ENCODE measurements at places on chromosomes 5 and 9.

DNA sequence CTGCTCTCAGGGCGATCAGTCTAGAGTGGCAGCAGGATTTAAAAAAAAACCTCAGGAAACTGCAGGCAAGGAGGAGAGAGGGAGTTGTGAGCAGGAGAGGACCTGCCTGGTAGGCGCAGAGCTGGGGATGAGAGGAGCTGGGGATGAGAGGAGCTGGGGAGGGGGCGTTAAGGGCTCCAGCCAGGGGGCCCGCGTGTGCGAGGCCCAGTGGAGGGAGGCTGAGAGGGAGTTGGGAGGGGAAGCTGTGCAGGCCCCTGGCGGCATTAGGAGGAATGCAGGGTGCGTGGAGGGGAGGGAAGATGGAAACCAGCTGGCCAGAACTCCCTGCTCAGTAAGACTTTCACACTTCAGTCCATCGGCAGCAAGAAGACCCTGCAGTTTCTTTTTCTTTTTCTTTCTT lies 45.2 kb upstream of the HMCN2 start:
- no peak for DNase-seq

DNA sequence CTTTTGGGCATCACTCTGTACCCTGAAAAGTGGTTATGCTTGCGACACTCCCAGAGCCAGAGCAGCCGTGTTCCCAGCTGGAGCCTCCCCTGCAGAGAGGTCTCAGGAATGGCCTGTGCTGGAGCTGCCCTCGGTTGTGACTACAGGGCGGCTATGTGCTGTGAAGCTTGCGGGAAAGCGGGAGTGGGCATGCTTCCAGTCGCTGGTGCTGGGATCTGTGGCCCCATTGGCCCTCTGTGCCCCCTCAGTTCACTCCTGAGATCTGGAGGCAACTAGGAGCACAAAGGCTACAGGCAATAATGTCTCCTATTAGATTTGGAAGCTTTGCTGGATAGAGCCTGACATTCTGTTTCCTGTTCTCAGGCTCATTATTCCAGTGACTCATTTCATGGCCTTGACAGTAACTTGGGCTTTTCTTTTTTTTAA lies 56.9 kb downstream of the GPR107 start:
- no peak for DNase-seq

- no peak for DNase-seq
Measured at GRCh38 chr5:42612750-42613366, 143.8 kb upstream of the CCDC152 start.

GRCh38 chr5:160442824-160443431 lies 21.3 kb downstream of the PTTG1 start:
- DNase-seq = no peak

DNA sequence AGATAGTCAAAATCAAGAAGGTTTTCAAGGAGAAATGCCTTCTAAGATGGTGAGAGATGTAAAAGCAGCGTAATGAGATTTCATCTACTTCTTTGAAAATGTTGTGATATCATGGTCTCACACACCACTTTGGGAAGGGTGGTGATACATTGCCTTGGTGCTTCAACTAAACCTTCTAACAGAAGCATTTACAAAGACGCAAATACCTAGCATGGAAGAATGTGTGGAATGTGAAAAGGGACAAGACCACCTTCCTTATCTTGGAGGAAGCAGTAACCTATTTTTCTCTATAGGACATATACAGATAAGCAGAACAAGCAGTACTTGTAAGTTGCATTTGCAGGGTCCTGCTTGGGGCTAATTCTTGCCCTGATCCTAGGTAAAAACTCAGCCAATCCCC lies 38.8 kb downstream of the PCA3 start:
- no peak for DNase-seq

DNA sequence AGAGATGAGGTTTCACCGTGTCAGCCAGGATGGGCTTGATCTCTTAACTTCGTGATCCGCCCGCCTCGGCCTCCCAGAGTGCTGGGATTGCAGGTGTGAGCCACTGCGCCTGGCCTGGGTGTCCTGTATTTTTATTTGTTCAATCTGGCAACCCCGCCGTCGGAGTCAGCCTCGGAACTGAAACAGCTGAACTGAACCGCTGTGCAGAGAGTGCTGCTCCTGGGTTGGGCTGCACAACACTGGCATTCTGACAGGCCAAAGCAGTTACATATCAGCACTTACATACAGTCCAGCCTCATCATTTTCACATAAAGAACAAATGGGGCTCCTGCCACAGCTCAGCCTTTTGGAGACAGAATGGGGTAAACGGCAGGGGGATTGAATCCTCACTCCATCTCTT lies 185.6 kb downstream of the C9orf50 start:
- DNase-seq = no peak

- DNase-seq = no peak
Measured at GRCh38 chr9:109771796-109772531, 8.0 kb upstream of the PALM2AKAP2 start.

DNA sequence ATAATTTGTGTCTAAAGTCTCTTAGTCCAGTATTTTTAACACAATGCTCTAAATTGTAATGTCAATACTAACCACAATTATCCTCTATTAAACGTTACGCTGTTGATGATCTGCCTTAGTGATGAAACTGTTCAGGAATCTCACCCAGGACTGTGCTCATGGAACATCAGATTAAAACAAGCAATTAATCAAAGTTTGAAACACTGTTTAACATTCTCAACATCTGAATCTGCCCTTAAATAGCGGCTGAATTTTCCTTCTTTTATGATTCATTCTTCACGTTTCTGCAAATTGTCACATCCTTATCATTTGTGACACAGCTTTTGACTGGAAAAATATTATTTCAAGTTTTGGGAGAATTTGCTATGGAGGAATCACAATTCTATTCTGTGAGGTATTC lies 113.8 kb downstream of the MARCHF11 start:
- no peak for DNase-seq

DNA sequence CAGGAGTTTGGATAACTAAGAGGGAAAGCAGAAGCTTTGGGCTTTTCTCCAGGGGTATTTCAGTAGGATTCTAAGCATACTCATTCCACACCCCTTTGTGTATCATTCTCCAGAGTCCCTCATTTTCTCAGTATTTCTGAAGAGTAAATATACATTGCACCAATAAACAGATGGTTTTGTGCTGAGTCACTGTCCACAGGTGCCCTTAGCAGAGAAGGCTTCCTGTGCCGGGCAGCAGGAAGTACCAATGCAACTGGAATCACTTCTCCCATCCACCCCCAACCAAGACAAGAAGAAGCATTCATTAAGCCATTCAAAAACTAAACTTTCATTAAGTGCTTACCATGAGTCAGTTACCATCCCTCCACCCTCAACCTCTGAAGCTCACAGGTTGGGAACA lies 3.6 kb upstream of the CCNJL start:
- DNase-seq = no peak

GRCh38 chr5:64628901-64629300 lies 61.4 kb upstream of the SHISAL2B start:
- DNase-seq = no peak

DNA sequence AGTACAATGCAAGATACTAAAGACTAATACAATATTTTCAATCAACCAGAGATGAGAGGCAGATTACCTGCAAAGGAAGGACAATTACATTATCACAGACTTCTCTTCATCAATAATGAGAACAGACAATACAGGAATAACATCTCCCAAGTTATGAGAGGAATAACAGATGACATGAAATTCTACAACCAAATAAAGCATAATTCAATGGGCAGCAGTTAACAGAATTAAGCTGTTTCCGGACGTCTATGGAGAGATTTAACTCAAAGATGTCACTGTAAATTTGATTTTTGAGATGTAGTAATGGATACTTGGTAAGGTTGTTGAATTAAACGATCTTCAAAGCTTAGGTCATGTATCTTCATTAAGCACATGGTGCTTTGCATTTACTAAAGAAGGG lies 19.8 kb upstream of the PARP8 start:
- DNase-seq = no peak

DNA sequence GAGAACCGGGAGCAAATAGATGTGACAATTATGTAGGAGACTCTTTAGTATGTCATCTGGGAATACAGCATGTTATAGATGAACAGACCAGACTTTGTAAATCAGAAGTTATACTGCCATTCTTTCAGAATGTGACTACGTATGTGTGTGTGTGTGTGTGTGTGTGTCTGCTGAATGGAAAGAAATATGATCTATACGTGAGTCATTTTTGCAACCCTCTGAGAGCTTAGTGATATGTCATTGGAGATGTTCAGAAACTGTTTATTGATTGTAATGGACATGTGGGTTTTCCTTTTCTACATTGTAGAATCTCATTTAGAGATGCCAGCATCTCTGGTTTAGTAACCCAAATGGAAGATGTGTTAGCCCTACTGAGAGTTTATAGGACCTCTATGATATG lies 731.5 kb downstream of the TLE1 start:
- no peak for DNase-seq

GRCh38 chr5:141657404-141657803 lies 6.2 kb upstream of the FCHSD1 start:
- DNase-seq = no peak

GRCh38 chr9:99093492-99093791 lies 11.5 kb upstream of the TGFBR1 start:
- DNase-seq = peak; percentile 46

GRCh38 chr5:149260761-149261160 lies 10.9 kb upstream of the AFAP1L1 start:
- no peak for DNase-seq

GRCh38 chr9:112044186-112044585 lies 130.9 kb downstream of the SUSD1 start:
- no peak for DNase-seq

GRCh38 chr5:73918791-73919221 lies 292.8 kb downstream of the ARHGEF28 start:
- DNase-seq = no peak

DNA sequence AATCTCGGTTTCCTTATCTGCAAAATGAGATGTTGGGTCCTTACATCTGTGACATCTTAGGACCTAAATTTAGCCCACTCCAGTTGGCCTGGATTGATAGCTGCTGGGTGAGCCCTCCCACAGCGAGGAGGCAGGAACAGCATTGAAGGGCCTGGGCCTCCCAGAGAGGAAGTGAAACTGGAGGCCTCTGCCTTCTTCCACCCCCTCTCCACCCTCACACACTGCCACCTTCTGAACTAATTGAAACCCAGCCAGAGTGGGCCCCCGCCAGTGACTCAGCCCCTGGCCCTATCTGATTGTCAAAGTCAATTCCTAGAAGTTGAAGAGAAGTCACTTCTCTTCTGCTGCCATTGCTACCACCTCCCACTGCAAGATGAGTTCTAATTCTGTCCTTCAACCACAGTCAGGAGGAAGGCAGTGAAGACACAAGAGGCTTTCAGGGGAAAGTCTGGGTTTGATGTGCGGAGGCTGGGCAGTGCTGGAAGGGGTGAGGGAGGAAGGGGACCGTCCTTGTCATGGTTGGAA lies 55.2 kb upstream of the NEK6 start:
- peak; percentile 87 for DNase-seq

- DNase-seq = peak; percentile 32
Measured at GRCh38 chr9:122991370-122991830, 42.1 kb upstream of the GPR21 start.

DNA sequence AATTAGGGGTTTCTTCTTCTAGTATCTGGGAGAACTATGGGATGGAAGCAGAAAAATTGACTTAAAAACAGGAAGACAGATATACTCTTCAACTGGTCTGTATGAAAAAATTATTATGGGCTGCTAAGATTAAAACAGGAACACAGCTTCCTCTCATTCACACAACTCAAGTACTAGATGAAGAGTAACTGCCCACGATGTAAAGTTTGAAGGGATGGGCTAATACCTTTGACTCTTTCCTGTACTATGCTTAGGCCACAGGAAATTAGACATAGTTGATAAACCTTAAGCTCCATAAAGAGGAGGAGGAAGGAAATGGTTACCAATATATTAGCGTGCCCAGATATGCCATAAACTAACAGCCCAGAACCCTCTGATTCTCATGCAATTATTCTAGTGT lies 88.6 kb downstream of the ANKRD31 start:
- no peak for DNase-seq

GRCh38 chr5:18495157-18495556 lies 860.9 kb downstream of the TAF11L14 start:
- no peak for DNase-seq

GRCh38 chr5:604391-604831 lies 7.7 kb upstream of the CEP72 start:
- DNase-seq = no peak

DNA sequence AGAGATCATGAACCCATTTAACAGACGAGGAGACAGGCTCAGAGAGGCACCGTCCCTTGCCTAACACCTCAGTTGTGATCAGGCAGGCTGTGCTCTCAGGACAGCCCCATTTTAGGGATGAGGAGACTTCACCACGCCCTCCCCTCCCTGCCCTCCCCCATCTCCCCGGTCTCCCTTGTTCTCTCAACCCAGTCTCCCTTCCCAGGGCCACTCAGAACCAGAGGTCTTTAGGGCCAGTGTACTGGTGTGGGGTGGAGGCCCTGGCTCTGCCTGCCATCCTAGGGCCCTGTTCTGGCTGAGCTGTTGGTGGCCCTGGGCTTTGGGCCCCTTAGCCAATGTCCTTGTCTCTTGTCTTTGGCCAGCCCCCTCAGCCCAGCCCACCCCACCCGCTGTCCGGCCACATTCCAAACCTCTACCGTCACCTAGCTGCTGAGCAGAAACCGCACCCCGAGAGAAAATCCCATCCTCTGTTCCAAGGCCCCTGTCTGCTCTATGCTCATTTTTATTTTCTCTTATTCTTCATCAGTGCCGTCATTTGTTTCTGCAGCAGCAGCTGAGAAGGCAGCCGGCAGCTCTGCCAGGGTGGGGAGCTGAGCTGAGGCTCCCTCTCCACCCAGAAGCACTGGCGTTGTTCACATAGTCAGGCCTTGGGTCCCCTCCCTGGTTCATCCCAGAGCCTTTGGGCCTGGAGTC lies 33.9 kb downstream of the OLFML2A start:
- no peak for DNase-seq

DNA sequence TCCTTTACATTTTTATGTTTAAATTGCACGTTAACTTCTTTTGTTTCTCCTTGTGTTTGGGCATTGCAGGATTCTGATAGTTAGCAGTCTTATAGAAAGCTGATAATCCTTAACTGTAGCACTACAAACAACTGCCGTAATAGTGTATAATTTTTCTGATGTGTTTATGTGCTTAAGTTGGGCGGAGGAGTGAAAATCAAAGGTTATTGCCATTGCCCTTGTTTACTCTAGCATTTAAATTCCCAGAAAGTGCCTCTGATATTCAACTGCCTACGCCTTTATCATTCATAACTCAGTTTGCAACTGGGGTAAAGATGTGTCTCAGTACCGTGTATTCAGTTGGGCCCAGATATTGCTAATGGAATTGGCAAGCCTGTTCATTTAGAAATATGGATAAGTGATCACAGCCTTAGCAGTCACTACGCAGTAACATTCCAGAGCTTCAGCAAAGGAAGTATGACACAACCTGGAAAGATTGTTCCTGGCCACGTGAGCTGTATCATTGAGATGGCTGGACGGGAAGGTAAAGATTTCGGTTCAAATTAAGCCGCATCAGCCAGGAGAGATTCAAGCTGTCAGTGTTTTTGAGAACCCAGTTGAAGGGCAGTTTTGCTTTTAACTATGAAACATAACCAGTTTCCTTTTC lies 28.1 kb upstream of the LRRTM2 start:
- no peak for DNase-seq

All from activated T-cell treated with anti-CD3 and anti-CD28 coated beads, Interleukin-2, amount 50 U/mL, for 24 hours (primary cell).